ENCODE measurements at places on chromosomes 16 and 17.

- DNase-seq = no peak
These were observed 2.0 kb downstream of the PTX4 start for GRCh38 chr16:1486551-1487390.

- DNase-seq = no peak
These were observed 44.4 kb downstream of the DNAH9 start for GRCh38 chr17:11642655-11643054.

DNA sequence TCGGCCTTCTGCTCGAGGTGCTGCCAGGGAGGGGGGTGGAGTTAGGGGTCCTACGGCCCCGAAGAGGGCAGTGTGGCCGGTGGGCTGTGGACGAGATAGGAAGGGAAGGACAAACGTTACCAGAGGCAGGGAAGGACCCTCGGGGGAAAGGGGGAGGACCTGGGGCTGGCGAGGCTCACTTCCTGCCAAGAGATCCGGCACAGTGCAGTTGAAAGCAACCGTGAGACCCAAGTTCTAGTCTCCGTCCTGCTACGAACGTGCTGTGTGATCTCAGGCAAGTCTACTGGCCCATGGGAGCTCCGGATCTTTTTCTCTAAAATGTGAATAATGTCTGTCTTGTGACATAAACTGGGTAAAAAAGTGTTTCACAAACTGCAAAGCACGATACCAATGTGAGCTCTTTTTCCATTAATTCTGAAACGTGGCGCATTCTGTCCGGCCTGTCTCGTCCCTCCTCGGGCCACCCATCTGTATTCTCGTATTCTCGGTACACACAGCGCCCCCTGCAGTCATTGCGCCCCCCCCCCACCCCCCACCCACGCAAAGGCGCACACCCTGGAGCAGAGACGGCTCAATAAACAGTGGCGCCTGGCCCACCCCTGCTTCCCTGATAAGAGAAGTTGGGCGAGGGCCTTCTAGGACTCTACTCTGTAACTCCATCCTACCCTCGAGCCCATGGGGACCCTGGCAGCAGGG lies 8.8 kb downstream of the CYGB start:
- DNase-seq = no peak

DNA sequence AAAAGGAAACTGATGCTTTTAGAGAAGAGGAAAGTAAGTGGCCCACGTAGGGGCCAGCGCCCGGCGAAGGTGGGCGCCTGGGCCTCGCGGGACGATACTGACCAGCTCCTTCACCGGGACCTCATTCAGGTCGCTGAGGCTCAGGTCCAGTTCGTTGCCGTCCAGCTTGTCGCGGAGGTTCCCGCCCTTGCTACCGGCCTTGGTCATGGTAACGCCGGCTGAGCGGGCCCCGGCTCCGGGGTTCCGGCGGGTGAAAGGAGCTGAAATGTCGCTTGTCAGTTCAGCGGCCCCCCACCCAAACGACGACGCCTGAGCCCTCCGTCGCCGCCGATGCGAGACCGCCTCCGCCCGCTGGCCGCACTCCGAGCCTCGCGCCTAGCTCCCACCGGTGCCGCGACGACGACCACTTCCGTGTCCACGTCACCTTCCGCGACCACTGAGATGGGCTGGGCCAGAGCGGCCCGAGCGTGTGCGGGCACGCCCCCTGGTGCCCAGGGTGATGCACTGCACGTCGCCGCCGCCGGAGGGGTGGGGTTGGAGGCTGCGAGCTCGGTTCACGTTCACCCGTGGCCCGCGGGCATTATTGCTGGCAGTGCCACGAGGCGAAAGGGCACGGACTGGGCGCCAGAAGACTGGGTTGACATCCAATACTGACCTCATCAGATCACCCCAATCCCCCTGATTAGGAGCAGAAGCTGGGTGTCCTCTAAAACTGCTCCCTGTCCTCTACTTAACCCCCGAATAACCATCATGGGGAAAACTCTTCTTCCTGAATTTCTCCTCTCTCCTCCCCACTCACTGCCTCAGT lies at the start of gene LRRC59:
Gene LRRC59 (minus strand): TSS at position 413 of the 808 bp plus-strand sequence. CDS start 206 bp downstream, at position 207.
- peak; percentile 78 for DNase-seq

DNA sequence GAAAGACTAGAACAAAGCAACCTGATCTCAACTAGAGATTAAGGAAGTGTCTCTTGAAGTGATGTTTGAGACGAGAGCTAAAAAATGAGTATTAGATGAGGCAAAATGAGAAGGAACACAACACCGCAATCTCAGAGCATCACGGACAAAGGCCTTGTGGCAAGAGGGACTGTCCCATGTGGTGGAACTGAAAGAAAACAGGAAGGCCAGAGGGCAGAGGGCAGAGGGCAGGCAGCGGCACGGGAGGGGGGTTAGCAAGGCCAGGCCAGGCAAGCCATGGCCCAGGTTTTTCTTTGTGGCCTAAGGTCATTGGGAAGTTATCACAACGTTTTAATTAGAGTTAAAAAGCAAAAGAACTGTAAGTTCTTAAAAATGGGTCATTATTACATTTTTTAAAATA lies 22.5 kb downstream of the RPA1 start:
- DNase-seq = no peak

DNA sequence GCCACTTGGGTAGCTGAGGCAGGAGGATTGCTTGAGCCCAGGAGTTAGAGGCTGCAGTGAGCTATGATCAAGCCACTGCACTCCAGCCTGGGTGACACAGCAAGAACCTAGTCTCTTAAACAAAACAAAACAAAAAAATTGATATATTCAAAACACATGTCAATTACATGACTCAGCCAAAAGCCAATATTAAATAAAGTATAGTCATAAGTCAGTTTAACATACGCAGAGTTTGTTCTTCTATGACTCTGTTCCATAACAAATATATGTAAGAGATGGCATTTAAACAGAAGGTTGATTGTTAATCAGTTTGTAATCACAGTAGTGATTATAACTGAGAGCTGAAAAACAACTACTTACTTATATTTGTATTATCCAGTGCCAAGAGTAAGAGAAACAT lies 106.5 kb downstream of the CDH8 start:
- DNase-seq = no peak
